Central memory CD4-positive, alpha-beta T cell (primary cell): ENCODE measurements at places on chromosomes 1 and 21.

DNA sequence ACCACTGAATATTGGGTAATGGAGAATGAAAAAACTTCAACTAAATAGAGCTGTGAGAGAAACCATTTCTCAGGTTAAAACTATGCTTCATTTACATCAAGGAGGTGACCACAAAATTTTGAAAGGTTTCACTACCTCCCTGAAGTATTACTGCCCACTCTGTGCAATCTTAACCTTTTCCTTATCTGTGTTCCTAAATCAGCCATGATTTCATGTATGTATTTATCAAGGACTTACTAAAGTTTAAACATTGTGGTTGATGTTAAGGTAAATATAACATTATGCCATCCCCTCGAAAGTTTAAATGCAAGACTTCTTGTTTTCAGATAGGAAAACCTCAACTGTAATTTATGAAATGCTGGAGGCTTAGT is 84.4 kb downstream of the CLEC20A start:
- no peak for DNase-seq

DNA sequence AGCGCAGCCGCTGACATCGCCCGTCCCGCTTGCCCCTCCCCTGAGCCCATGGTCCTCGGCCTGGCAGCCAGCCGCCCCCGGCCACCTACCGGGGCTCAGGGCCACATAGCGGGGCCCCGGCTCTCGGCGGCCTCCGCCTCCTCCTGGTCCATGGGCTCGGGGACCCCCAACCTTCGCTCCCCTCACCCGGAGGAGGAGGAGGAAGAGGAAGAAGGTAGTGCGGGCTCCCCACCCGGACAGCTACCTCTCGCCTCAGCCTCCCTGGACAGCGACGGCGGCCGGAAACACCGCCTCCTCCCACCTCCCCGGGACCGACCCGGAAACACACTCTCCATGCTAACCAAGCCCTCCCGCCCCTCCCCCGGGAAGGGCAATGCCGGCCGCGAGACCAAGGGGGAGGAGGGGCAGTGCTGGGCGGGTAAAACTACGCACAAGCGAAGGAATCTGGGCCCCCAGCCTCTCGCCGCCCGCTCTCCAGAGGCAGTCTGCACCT is at the start of gene KIAA0319L:
TSS of gene KIAA0319L (minus strand) at position 286 of the 493 bp plus-strand sequence. CDS start 2,912 bp downstream, outside the sequence.
- DNase-seq = no peak

- no peak for DNase-seq
These were observed 1.0 kb upstream of the GALNT2 start for GRCh38 chr1:230066031-230066430.

GRCh38 chr1:228378873-228379460 is 27.7 kb downstream of the TRIM11 start:
- no peak for DNase-seq

DNA sequence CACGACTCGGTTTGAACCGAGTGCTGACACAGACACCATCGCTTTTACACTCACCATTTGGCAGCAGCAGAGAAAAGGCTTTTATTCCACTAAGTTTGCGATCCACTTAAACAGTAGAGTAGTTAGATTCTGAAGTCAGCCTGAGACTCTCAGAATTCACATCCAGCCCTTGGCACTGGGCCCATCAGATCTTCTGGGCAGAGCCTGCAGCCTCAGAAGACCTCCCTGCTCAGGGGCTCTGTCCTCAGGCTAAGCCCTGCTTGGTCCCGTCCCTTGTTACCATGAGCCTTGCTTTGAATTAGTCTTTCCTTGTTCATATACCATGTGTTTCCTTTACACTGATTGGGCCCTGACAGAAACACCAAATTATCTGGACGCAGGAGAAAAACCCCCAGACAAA is 41.4 kb upstream of the AJAP1 start:
- DNase-seq = no peak

DNA sequence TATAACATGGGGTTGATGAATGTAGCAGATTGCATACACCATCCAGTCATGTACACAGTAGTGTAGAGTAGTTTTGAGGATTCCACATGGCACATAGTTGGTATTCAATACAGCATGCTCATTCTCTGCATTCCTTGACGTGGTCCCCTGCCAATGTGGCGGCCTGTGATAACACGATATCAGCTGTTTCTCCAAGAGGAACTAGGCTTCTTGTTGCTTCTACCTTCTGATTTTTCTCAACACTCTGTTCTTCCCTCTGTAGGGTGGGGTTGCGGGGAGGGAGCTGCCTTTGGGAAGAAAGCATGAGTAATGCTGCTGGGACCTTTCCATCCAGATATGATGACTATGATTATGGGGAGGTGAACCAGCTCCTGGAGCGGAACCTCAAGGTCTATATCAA is 19.4 kb downstream of the SESN2 start:
- no peak for DNase-seq

GRCh38 chr1:167330601-167331293 is 110.1 kb downstream of the POU2F1 start:
- no peak for DNase-seq

DNA sequence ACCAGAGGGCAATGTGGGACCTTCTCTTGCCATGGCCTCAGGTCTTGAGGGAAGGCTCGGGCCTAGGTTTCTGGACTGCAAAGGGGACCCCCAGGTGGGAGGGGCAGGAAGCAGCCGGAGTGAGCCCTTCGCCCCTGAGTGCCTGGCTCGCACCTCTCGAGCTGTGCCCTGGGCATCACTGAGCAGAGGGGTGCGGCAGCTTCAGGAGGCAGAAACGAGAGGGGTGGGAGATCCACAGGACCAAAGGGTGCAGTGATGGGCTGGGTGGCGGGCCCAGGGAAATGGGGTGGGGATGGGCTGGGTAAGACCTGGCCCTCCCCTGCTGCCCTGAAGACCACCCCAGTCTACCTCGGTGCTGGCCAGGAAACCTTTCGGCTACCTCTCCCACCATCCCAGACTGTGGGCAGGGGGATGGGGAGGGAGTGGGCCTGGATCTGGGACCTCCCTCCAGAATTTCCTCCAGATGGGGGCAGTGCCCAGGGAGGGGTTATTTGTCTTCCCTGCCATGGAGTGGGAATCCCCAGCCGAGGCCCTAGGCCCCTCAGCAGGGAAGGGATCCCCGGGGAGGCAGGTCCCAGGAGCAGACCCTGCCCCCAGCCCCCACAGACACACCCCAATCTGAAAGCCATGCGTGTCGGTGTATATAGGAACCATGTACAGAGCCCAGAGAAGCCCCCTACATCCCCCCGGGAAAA is 21.3 kb downstream of the A3GALT2 start:
- DNase-seq = no peak
